CD4-positive, alpha-beta T cell treated with Interleukin-21 for 1 hour (primary cell): ENCODE measurements at places on chromosomes 1 and 21.

DNA sequence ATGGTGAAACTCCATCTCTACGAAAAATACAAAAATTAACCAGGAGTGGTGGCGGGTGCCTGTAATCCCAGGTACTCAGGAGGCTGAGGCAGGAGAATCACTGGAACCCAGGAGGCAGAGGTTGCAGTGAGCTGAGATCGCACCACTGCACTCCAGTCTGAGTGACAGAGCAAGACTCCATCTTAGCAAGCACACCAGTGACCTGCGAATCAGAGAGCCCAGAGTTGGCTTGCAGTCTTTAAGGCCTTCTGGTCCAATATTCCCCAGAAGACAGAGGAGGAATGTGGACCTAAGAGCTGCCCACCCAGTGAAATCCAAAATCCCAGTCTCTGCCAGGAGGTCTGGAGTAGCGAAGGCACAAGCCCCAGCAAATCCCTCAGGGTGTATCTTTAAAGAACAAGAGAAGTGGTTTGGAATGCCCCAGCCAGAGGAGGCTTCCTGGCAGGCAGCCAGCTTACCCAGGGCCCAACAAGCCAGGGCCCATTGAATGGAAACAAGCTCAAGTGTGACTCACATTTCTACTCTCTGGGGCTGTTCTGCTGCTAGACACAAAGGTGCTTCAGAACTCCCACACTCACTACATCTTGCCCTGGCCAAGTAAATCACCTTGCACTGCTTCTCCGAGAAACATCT, 23.9 kb downstream of the GPR161 start:
- no peak for DNase-seq

DNA sequence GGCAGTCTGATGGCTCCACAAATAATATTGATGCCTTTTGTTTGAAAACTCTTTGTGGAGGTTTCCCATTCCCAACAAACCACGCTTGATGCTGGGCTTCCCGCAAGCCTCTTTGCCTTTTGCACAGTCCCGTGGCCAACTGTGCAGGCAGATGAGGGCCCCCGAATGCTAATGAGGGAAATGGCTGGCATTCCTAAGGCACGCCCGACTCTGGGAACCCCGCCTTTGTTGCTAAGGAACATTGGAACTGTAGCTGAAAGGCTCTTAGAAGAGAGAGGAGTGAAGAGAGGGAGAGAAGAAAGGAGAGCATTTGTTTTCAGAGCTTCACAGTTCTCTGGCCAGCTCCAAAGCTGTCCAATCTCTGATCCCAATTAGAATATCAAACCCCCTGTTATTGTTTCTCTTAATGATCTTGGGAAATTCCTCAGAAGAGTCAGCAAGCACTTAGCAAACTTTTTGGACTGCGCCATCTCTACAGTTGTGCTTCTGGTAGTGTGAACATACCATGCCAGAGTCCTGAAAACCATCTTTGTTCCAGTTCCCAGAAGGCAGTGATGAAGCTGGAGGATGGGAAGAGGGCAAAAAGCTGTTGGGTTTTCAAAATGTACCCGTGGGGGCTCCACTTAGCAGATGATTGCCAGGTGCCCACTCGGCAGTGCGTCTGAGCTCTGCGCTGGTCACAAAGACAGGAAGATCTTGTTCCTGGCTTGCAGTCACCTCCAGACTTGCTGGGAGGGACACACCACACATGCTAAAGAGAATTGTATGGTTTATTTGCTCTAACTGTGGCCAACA, 60.1 kb upstream of the CYP2J2 start:
- no peak for DNase-seq

- DNase-seq = no peak
Measured at GRCh38 chr1:196467230-196467925, 140.9 kb downstream of the KCNT2 start.

GRCh38 chr1:82044536-82044935, 243.8 kb downstream of the ADGRL2 start:
- DNase-seq = no peak

DNA sequence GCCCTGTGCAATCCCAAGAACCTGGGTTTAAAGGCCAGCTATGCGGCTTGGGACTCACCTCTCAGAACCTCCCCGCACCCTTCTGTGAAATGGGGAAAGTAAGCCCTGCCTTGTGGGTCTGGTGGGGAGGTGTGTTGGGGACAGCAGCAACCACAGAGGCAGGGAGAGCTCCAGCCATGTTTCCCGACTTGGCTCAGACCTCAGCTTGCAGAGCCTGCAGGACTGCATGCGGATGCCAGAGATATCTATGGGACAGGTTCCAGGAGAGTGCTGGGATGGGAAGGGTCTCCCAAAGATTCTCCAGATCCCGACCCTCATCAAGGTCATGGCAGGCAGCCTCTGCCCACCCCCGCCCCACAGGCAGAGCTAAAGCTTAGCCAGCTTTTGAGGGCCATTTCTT, 20.2 kb downstream of the PADI1 start:
- no peak for DNase-seq

DNA sequence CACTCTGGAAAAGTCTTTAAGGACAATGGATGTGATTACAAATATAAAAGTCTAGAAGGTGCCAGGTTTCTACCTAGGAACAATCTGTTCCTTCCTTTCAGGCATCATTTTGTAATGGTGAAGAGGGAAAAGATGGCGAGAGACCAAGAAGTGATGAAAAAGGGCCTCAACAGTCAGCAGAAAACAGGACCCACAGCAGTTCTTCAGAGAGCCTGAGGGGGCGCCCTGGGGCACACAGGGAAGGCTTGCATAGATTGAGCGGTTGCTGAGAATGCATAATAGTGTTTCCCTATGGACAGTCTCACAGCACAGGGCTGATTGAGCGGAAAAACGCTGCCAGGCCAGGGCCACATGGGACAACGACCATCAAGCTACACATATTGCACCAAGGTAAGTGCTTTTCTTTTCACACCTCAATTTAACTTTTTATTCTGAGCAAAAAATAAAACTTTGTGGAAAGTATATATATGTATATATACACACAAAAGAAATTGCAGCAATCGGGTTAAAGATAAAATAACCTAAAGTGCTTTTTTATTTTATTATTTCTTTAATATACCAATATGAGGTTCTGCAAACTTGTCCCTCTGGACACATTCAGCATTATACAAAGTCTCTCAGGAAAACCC, 3.1 kb upstream of the YRDC start:
- peak; percentile 76 for DNase-seq

GRCh38 chr1:87134625-87135328, 193.9 kb upstream of the LMO4 start:
- DNase-seq = no peak

- no peak for DNase-seq
Measured at GRCh38 chr1:162168261-162168660, 98.8 kb downstream of the NOS1AP start.

DNA sequence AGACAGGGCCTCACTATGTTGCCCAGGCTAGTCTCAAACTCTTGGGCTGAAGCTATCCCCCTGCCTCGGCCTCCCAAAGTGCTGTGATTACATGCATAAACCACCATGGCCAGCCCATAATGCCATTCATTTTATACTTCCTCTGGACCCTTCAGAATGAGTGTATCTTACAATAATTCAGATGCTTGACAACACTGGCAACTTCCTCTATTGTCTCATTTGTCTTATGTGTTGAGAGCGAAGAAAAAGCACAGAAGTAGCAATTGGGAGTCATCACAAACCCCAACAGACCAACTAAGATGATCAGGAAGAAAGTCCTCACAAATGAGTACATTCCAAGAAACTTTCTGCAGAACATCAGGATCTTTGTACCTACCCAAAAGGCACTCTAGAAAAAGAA, 191.9 kb downstream of the RERE start:
- DNase-seq = no peak

GRCh38 chr1:19374083-19374801, 62.1 kb downstream of the SLC66A1 start:
- DNase-seq = no peak

- no peak for DNase-seq
Measured at GRCh38 chr1:31726715-31727114, 22.9 kb upstream of the COL16A1 start.

DNA sequence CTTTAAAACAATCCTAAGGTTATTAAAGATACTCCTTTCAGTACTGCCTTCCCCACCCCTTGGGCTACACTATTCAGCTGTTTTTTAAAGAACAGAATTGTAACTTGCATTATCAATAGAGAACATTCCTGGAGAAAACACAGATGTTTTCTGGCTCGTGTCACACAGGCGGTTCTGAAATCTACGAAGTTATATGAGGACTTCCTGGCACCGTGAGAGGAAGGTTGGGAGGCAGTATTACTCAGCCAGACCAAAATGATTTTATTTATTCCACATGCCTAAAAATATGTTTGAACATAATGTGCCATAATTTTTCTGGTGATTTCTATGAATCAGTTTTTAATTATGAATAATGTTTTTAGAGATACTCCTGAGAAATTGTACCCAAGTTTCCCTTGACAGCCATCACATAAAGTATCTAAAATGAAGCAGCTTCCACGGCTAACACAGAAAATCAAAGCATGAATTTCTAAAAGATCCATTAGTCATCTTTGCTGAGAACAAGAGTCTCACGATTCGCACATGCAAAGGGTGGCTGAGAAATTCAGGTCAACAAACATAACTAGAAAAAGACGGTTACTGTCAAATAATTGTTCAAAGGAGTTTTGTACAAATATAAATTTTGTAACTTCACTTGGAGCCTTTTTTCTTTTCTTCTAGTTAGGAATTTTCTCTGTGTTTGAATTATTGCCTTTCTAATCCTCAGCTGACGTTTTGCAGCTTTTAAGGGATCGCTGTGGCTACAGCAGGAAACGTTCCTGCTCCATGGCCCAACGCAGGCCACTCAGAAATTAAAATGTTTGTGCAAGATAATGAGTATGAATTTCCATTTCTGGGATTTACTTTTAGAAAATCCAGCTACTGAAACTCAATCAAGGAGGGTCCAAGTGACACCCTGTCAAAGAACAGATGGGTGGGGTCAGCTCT, 8.0 kb upstream of the SIM2 start:
- no peak for DNase-seq

DNA sequence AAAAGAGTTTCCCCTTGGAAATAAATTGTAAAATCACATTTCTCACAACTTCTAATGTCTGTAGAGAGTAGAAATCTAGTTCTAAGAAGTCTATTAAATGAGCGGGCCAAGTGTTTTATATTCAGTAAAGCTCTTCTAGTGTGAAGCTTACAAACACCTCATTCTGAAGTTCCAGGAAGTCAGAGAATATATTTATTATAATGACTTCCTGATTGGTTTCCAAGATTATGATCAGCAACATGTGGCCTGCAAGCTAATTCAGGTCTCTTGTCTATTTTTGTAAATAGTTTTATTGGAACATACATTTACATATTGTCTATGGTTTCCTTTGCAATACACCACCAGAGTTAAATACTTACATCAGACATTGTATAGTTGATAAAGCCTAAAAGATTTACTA, 603.9 kb downstream of the AMY1C start:
- no peak for DNase-seq

- DNase-seq = no peak
Measured at GRCh38 chr21:28308516-28308915, 684.2 kb downstream of the LTN1 start.

DNA sequence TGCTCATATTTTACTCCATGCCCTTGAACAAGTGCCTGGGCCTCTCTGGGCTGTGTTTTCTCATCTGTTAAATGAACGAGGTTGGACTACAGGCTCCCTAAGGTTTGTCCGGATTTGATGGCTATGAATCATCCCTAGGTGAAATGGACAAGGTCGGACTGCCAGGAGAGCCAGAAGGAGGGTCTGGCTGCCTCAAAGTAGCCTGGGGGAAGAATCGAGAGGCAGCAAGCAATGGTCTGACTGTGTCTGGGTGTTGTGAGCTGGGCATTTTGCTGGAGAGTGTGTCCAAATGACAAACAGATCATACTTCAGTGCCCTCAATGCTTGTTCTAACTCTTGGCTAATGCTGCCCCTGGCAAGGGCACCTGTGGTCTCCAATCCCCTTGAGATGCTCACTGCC, 730.9 kb downstream of the PTPRU start:
- DNase-seq = no peak

DNA sequence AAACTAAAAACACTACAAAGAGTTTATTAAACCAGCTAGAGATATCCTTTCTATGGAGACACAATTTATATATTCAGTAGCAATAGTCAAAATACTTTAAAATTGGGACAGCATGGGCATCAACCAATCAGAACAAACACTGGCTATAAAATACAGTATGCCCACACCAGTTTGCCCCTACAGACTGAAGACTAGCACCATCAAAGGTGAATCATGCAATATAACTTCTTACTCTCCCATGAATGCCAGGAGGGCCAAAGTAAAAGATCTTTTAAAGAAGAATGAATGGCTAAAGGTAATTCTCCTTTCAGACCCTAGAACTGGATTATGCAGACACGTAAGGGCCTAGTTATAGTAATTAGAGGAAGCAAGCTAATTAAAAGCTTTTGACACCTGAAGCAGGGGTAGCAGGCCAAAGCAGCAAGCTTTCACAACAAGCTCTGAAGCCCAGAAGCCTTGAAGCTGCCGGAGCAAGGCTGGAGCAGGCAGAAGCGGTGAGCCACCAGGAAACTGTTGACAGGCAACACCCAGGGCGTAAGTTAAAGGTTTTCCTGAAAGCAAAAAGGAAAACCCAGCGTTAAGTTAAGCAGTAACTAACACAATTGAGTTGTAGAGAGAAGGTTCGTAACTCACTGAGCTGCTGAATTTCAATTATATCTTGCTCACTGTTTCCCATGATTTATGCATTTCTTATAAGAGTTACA, 99.3 kb downstream of the CDC42BPA start:
- DNase-seq = no peak

- DNase-seq = no peak
Measured at GRCh38 chr21:38376235-38376634, 119.4 kb downstream of the KCNJ15 start.

- no peak for DNase-seq
Measured at GRCh38 chr1:54275349-54275748, 75.4 kb downstream of the MRPL37 start.

GRCh38 chr1:199474738-199475137, 552.8 kb upstream of the NR5A2 start:
- DNase-seq = no peak

GRCh38 chr1:234396871-234397270, 23.6 kb downstream of the COA6 start:
- no peak for DNase-seq

DNA sequence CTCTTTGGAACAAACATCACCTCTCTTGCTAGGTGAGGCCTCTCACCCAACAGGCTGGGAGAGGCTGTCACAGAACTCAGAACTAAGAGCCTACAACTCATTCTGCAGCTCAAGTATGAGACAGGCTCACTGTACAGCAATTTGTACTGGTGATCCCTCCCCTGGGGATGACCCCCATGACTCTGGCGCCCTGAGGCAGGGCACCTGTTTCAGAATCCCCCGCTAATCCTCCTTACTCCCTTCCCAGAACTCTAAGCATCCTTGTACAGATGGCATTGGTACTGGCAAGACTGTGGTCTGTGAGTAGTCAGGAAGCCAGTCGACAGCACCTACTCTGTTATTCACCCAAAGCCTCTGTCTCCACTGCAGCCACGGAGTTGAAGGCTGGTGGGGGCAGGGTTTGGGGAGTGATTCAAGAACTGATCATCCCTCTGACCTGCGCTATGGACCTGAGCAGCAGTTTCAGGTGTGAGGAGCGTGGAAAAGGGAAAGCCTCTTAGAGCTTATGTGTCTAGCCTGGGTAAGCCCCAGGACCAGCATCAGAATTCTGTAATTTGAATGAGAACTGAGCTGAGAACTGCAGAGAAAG, 655.5 kb downstream of the KIF26B start:
- DNase-seq = no peak
